ENCODE measurements at places on chromosomes 11 and 22.
A peak's percentile ranks its signal among the peaks of the same experiment; 100 is the strongest.

- DNase-seq: no peak
These were observed 1.3 kb downstream of the EHBP1L1 start for GRCh38 chr11:65576867-65577755.

DNA sequence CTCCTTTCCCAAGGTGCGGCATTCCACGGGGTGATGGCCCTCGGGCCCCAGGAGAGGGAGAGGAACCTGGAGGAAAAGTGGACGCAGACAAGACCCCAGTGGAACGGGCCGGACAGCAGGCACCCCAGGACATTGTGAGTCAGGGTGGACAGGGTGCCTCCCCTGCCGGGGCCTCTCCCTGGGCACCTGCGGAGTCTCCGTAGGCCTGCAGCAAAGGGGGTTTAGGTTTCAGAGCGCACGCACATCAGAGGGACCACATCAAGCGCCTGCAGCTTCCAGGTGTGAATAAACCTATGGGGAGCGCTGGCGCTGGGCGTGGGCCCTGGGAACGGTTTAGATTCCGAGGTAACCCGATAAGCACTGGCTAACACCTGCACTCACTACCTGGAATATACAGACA, 22.7 kb upstream of the FGF19 start:
- DNase-seq: no peak

DNA sequence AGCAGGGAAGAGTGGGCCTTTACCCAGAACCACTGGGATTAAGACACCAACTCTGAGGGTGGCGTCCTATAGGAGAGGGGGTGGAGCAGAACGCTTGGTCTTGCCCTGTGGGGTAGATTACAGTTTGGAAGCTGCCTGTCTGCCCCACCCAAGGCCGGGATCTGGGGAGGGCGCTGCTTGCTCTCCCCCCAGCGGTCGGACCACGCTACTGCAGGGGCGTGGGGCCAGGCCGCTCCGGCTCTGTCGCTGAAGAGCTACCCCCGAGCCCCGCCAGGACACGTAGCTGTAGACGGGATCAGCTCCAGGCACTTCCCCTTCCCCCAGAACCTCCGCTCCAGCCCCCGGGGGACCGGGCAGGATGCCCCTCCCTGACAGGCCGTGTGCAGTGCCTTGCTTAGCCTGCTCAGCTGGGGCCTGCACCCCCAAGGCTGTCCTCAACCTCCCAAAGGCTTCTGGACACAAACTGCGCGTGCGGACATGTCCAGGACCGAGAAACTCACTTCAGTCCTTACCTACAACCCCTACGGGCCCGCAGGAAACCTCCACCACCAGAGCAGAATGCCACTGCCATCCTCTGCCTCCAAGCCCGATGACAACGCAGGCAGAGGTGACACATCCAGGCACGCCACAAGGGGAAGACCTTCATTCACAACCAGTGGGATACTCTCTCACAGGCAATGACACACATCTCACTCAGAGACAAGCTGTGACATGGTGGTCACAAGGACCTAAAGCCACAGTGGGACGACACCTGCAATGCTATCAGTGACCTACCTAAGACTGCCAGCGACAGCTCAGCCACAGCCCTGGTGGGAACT, 3.6 kb downstream of the AHNAK start:
- peak; percentile 79 for DNase-seq

DNA sequence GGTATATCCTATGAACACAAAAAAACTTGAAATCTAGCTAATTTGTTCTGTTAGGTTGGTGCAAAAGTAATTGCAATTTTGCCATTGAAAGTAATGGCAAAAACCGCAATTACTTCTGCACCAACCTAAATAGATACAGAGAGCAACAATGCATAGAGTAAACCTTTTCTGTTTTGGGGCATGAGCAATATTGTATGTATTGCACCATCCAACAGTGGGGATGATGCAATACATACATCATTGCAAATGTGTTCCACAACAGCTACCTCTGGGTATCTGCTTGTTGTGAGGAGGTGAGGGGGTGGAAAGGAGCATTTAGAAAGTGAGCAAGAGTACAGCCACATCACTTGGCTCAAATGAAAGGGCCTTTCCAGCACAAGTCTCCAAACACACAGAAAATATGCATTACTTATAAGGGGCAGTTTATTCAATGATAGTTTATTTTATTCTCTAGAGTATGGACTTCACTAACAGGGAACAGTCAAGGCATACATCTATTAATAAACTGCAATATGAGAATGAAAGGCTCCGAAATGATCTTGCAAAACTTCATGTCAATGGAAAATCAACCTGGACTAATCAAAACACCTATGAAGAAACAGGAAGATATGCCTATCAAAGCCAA, 77.3 kb downstream of the DEUP1 start:
- no peak for DNase-seq
